ENCODE measurements at places on chromosomes 1 and 21.

GRCh38 chr1:54172614-54173599, 20.1 kb upstream of the CDCP2 start:
- no peak for DNase-seq

GRCh38 chr1:234769284-234769985, 159.5 kb upstream of the IRF2BP2 start:
- no peak for DNase-seq

DNA sequence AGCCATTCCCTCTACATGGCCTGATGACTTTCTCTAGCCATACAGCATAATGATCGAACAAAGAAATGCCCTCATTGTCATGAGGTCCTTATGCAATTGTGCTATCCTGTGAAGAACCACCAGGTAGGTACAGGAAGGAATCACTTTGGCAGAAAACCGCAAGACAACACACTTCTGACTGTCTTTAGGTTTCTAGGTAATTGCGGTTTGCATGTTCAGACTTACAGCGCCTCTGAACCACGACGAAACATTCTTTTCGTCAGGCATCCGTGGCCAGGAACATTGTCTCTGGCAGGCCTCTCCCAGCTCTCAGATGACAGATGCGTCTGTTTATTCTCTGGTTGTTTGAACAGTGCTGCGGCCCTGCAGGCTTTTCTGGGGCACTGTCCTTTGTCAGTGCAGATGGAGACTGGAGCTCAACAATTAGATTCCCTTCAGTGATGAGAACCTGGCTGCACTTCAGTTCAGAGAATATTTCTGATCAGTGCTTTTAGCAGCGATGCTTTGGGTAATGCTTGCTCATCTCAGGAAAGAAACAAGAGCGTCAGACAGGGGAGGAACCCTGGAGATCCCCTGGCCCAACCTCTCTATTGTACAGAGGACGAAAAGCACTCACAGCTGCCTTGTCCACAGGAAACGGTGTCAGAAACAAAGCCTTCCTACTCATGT, 63.4 kb downstream of the B3GALT5 start:
- no peak for DNase-seq

DNA sequence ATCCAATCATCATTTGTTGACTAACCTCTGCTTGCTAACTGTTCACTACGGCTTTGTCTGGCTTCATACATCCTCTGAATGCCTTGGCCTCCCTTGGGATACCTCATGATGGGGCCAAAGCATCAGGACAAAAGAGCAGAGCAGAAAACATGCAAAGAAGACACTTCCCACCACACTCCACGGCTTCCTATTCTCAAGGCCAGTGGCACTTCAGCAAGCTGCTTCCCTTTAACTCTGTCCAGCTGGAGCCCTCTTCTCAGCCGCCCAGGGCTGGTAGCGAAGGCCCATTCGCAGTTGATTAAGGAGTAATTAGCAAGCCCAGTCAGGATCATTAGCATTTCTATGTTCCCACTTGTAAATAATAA, 224.3 kb upstream of the FGGY start:
- no peak for DNase-seq

GRCh38 chr1:11682799-11683198, 1.9 kb upstream of the MAD2L2 start:
- no peak for DNase-seq

- no peak for DNase-seq
Measured at GRCh38 chr1:29944253-29944905, 708.1 kb downstream of the PTPRU start.

- no peak for DNase-seq
Measured at GRCh38 chr1:152879559-152880198, 1.6 kb downstream of the SMCP start.

GRCh38 chr21:31943561-31943960, 70.7 kb downstream of the HUNK start:
- DNase-seq, result no peak

- DNase-seq, result no peak
Measured at GRCh38 chr1:200410566-200410878, 686 bp upstream of the ZNF281 start.

DNA sequence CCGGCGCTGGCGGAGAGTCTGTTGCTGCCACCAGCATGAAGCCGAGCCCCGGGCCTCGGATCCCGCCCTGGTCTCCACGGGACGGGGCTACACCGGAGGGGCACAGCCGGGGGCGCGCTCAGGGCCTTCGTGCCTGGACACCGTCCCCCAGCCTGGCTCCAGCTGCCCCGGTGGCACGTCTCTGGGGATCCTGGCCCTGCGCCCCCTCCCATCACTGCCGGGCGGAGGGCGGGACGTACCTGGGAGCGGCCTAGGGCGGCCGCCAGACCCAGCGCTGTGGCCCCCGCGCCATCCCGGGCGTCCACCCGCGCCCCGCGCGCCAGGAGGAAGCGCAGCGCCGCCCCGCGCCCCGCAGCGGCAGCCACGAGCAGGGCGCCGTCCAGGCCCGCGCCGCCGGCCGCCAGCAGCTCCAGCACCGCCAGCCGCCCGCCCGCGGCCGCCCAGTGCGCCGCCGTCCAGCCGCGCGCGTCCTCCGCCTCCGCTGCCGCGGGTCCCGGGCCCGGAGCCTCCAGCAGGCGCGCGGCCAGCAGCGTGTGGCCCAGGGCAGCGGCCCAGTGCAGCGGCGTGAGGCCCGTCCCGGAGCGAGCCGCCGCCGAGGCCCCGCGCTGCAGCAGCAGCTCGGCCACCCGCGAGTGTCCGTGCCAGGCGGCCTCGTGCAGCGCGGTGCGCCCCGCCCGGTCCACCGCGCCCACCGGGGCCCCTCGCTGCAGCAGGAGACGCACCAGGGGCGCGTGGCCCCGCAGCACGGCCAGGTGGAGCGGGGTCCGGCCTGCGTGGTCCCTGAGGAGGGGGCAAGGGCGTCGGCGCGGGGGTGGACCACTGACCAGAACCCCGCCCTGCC, 1.0 kb downstream of the ANKRD65 start:
- no peak for DNase-seq

GRCh38 chr1:83734420-83734819, 264.5 kb downstream of the TTLL7 start:
- DNase-seq, result no peak

DNA sequence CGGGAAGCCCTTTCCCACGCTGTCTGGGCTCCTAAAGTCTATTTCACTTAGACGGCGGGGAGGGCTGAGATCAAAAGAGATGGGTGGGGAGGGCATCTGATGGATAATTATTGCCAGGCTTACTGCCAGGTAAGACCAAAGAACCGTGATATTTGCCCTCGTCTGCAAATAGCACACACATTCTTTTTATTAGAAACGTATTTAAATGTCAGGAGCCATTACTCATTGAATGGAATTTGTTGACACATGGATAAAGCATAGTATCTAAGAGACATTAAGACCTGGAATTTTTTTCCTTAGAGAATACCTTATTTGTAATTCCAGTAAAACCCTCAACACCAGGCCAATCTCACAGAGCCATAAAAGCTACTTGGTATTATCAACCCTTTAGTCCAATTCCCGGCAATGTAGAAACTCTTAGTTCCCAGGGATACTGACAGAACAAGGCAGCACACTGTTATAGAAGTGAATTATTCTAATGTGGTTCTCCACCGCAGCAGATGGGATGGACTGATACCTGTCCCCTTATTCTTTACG, 10.6 kb downstream of the URB1 start:
- no peak for DNase-seq

- no peak for DNase-seq
Measured at GRCh38 chr1:14426854-14427253, 171.6 kb upstream of the KAZN start.

GRCh38 chr1:217052626-217053025, 329.4 kb upstream of the ESRRG start:
- no peak for DNase-seq

DNA sequence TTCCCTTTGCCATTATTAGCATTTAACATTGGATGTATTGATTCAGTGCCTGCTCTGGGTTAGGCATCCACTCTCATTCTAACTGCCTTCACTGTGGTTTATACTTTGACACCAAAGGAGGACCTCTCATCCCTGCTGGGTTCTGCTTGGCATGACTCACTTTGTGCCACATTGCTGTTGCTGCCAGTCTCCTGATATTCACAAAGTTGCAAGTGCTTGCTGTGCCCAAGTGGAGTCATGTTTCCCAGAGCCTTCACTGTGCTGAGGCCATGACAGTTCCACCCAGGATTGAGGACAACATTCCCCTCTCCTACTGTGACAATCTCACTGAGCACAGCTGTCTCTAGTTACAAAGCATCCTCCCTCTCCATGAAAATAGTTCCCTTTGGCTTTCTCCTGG, 519.9 kb upstream of the USP24 start:
- DNase-seq, result no peak

DNA sequence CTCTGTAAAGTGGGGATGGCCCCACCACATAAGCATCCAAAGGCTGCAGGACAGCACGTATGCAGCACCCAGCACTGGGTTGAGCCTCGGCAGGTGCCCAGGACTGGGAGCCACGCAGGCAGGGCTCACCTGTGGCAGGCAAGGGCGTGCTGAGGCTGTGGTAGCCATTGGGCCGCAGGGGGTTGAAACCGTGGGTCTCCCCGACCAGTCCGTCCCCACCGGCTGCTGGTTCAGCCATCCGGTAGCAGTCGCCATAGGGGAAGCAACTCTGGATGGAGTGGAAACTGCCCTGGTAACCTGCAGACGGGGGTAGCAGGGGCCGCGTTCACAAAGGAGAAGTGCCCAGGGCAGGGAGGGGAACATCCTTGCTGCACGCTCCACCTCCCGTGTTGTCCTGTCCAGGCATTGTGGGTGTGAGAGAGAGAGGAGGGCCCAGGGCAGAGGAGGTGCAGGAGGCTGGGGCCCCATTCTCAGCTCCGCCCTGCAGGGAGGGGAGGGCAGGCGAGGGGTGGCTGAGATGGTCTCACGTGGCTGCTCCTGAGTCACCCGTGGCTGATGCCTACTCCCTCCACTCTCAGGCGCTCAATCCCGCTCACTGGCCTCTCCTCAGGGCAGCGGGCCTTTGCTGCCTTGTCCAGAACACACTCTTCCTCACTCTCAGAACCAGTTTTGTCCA, 49.9 kb downstream of the DMRTB1 start:
- no peak for DNase-seq

- no peak for DNase-seq
Measured at GRCh38 chr1:31869449-31869848, 53.6 kb upstream of the SPOCD1 start.

GRCh38 chr1:25039229-25039628, 109.2 kb upstream of the RUNX3 start:
- no peak for DNase-seq

- no peak for DNase-seq
Measured at GRCh38 chr1:14479865-14480264, 118.6 kb upstream of the KAZN start.

GRCh38 chr1:183836598-183836997, 31.7 kb downstream of the RGL1 start:
- no peak for DNase-seq

- DNase-seq, result peak; percentile 6
Measured at GRCh38 chr1:239184561-239185244, 201.7 kb upstream of the CHRM3 start.

- no peak for DNase-seq
Measured at GRCh38 chr1:29224356-29224837, 6.3 kb downstream of the MECR start.

DNA sequence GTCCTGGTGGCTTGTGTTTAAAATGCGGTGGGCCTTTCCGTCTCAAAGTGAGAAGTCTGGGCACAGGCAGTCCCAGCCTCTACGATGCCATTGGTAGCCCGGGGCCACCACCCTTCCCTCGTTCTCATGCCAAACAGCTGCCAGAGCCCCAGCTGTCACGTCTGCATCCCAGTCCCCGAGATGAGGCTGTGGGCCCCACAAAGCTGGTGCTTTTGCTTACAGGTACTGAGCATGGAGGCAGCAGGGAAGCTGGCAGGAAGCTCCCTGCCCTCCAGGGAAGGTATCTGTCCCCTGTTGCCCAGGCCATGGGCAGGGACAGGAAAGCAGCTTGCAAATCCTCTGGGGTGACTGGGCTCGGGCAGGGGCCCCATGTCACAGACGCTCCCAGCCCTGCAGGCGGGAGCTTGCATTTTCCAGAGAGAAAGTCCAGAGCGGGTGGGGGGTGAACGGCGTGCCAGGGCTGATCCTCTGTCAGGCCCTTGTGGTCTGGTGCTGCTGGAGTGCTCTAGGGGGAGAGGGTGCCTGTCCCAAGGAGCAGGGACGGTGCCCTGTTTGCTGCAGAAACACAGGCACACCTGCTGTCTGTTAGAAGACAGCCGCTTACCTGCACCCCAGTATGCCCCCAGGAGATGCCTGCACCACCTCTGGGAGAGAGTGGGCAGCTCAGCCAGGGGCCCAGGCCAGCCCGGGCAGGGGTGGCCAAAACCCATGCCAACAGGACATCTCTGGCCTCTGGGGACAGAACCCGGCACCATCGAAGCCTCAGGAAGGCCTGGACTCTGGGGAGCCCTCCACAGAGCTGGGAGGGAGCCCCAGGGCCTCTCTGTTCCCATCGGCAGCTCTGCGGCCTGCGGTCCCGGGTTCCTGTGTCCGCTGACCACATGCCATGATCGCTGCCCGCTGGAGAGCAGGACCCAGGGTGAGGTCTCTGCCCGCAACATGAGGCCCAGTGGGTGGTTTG, 45.9 kb downstream of the SLX9 start:
- no peak for DNase-seq

- peak; percentile 55 for DNase-seq
Measured at GRCh38 chr1:216750031-216750627, 26.9 kb upstream of the ESRRG start.

DNA sequence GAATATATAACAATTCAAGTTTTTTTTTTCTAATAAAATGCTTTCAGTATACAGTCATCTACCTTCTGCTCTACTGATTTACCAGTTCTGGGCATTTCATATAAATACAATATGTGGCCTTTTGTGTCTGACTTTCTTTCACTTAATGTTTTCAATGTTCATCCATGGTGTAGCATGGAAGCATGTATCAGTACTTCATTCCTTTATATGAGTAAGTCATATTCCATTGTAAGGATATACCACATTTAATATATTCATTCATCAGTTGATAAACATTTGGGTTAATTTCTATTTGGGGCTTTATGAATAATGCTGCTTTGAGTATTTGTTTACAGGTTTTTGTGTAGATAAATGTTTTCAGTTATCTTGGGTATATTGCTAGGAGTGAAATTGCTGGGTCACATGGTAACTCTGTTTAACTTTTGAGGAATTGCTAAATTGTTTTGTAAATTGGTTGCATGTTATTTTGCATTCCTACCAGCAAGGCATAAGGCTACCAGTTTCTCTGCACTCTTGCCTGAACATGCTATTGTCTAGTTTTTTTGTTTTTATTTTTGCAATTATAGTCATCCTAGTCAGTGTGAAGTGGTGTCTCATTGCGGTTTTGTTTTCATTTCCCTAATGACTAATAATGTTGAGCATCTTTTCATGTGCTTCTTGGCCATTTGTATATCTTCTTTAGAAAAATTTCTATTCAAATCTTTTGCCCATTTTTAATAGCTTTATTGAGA, 206.1 kb downstream of the TM2D1 start:
- DNase-seq, result no peak

DNA sequence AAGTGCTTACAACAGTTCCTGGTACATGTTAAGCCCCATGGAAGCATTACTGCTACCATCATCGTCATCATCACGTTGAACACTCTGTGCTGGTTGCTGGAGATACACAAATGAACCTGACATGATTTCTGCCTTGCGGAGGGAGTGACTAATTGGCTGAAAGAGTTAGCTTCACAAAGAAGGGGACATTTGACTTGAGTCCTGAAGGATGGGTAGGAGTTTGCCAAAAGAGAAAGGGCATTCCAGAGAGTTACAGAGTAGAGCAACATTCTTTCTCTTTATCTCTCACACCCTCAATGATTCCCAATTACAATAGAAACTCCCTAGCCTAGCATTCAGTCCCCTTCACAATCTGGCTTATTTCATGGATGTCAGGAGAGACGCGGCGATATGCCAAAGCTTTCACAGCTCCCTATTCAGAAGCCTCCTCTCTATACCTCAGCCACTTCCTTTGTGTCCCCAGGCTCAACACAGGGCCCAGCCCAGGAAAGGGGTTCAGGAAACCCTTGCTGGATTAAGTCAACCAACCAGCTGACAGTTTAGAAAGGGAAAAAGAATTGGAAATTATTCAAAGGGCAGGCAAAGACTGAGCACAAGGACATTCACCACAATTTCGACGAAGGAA, 38.0 kb downstream of the SLC1A7 start:
- DNase-seq, result no peak
